Midbrain (tissue), 1 donor: ENCODE measurements at places on chromosomes 7 and 10.

GRCh38 chr10:132560241-132560731, 22.7 kb downstream of the INPP5A start:
- no peak for DNase-seq

DNA sequence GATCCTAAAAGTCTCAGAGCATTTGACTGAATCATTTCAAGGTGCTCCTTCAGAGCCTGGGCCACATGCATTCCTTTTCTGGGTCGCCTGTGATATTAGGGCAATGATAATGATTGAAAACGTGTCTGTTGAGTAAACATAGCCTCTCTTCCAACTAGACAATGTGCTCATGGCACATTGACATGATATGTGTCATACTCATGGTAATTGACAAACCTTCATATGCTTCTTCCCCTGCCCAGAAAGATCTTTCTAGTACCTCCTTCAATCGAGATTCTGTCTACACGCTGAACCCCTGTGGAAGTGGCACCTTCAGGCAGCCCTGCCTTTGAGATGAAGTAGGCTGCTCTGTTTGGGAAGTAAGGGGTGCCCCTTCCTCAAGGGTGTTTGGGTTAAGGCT, 98.9 kb upstream of the TCF7L2 start:
- no peak for DNase-seq

DNA sequence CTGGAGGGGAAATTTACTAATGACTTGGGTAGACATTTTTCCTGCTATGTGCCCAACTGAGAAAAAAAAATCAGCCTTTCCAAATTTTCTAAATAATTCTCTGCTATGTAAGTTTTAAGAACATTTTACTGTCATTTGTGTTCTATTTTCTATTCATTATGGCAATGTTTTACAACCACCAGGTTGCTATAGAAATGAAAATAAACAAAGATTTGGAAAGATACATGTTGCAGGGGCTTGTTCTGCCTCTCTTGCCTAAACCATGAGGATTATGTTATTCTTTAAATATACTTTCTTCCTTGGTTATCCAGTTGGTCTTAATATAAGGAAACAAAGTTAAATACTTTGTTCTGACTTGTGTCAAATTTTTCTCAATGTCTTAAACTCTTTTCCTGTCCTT, 257.2 kb downstream of the TWIST1 start:
- DNase-seq, result no peak

DNA sequence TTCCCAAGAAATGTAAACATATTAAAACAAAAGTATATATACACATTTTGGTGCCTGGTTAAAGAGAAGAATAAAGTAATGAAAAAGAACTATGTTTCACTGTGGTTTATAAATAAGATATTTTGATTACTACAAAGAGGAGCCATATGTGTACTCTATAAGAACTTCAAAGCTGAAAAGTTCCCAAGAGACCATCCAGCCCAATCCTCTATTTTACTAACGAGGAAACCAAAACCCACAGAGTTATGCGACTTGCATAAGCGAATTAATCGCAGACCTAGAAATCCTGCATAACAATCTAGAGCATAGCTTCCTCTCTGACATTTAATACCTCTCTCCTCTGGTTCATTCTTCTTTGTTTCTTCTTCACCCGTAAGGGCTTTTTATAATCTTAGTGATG, 937.1 kb downstream of the CNTNAP2 start:
- DNase-seq, result no peak

GRCh38 chr10:17240096-17240495, 12.1 kb downstream of the VIM start:
- no peak for DNase-seq

DNA sequence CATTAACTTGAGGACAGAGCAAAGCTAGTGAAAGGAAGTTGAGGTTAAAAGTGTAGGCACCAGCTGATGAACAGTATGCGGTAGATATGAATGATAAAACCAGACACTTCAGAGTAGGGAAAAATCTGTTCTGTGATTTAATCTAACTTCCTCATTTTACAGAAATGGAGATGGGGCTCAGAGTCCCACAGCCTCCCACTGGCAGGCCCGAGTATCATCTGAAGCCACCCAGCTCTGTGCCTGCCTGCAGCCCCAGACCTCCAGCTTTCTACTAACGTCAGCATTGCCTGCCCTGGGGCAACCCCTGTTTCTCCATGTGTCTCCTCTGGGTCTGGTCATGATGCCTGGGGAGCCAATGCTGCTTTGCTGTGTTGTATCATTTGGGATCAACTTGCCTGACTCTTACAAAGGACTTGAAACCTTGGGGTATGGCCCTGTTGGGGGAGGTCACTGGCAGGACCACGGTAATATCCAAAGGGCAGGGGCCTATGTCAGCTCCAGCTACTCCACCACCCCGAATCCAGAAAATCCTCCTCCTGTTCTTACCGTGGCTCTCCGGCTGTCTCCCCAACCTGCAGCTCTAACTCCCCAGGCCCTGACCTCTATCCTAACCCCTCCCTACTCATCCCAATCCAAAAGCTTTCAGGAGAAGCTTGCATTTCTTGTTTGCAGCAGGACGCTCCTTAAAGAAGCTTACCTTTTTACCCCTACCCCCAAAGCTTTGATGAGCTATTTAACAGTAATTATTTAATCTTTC, 56.2 kb upstream of the NPY start:
- DNase-seq, result no peak

DNA sequence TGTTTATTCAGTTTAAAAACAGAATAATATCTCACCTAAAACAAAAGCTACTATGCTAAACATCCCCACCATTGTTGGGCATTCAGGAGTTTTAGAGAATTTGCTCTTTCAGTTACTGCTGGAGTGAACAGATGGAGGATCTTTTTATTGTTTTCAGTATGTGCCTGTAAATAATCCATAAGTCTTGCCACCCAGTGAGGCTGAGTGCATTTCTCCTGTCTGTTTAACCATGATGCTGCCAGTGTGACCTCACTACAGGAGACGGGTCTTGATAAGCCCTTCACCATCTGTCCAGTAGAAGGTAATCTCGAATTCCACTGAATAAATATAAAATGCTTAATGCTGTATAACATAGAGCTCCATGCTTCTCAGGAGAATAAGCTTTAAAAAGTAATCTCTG, 430.9 kb downstream of the POM121L12 start:
- DNase-seq, result no peak

DNA sequence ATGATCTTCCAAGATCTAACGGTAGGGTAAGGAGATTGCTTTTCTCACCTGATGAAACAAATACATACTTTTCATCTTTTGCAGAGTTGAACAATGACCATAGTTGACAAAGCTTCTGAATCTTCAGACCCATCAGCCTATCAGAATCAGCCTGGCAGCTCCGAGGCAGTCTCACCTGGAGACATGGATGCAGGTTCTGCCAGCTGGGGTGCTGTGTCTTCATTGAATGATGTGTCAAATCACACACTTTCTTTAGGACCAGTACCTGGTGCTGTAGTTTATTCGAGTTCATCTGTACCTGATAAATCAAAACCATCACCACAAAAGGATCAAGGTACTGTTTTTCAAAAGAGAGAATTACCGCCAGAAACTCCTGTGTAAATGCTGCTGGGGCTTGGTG, 79.9 kb downstream of the ANKRD61 start:
- no peak for DNase-seq

GRCh38 chr10:8144496-8144895, 90.0 kb downstream of the GATA3 start:
- no peak for DNase-seq

GRCh38 chr7:111871283-111871682, 309.0 kb upstream of the IMMP2L start:
- DNase-seq, result no peak

DNA sequence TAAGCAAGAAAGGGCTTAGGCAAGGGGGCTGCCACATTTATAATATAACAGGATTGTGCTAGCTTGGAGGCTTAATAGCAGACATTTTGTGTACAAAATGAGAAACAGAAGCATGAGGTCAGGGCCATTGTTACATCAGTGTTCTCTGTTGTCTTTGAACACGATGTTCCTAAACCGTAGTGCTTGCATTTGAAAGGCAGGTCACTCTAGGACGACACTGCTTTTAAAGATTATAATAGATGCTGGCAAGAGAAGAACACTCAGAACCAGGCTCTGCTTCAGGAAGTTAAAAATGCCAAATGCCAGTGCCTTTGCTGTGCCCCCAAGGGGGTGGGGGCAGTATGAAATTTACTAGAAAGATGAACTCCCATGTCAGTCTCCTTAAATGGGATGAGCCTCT, 91.1 kb downstream of the SORCS3 start:
- peak; percentile 67 for DNase-seq

DNA sequence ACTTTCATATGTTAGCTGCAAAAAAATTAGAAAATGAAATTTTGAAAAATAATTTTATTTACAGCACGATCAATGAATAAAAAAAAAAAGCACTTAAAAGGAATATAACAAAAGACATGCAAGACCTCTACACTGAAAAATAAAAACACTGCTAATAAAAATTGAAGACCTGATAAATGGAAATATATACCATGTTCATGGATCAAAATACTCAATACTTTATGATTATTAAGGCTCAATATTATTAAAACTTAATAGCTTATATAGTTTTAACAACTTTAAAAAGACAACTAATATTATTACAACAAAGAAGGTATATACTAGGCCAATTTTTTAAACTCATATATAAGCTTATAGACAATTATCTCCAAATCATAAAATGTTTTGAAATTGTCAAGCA, 143.0 kb downstream of the GFRA1 start:
- no peak for DNase-seq

DNA sequence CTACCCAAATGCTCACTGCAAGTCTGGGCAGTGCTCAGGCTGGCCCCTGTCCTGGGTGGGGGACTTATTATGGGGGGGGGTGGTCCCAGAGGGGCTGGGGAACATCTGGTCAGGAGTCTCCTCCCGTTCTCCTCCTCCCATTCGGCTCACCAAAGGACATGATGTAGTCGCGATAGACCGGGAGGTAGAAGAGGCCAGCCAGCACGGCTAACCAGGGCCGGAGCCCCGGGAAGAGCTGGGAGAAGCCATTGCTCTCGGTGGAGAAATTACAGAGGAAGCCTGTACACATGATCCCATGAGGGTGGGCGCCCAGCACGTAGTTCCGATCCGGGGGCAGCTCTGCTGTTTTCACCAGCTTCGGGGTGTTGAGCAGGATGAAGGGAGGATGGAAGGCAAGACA, 2.4 kb downstream of the MOGAT3 start:
- no peak for DNase-seq

DNA sequence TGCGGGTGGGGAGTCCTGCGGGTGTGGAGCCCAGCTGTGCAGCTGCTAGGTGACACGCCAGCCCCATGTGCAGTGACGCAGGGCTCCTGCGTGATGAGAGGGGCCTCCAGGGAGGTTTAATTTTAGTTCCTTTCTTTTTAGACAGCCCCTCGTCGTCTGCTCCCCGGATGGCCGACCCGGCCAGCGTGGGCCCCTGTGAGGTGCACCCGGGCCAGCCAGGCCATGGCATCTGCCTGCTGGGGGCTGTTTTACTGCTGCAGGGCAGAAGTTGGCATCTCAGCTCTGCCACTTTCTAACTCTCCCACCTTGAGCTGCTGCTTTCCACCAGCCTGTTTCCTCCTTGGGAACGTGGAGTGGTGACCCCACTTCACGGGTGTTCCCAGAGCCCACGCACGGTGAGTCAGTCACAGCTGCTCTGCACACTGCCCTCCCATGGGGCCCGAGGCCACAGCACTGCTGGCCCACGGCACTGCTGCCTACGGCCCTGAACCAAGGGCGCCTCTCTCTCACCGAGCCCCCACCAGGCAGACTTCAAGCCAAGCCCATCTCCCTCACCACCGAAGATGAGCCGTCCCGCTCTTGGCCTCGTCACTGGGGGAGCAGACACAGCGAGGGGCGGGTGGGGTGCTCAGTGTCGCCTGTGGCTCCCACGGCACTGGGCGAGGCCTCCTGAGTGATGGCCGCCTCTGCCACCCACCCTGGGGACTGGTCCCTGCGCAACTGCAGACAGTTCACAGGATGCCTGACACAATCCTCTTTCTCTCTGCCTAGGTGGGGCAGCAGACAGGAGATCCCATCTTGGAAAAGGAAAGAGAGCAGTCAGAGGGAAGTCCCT, 21.3 kb downstream of the CYP2W1 start:
- DNase-seq, result no peak

GRCh38 chr7:103704701-103705100, 258.7 kb upstream of the SLC26A5 start:
- no peak for DNase-seq

DNA sequence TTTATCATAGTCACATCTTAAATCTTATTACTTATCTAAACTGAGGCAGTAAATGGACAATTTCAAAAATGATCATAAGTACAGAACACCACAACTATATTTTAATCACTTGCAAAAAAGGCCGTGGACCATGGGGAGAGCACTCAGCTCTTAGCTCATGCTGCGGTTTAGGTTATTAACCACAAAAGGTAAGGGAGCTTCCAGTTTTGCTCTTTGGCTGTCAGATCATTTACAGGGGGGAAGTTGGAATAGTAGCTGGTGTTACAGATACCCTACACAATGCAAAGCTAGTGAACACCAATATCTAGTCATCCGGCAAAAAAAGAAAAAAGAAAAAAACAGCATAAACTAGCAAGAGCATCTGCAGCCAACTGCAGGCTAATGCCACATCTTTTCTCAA, 147.0 kb downstream of the BBS9 start:
- no peak for DNase-seq

DNA sequence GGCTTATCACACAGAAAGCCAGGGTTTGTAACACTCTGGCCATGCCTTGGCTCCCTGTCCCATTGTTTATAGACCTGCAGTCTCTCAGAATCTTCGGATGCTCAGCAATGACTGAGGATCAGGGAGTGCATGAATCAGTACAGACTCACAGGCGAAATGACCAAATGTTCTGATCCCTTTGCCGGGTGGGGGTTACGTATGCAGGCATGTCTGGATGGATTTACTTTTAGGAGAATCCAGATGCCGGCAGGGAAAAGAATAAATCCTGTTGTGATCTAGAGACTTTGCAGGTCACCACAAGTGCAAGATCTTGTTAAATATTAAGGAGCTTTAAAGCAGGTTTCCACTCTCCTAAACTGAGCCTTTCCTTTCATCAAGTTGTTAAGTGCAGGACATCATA, 149.5 kb downstream of the SFMBT2 start:
- no peak for DNase-seq

- no peak for DNase-seq
Observed at GRCh38 chr10:98400482-98400881, 14.5 kb downstream of the PYROXD2 start.

GRCh38 chr7:143223784-143224183, 1.9 kb downstream of the TAS2R40 start:
- DNase-seq, result no peak

GRCh38 chr10:119290301-119291048, 83.1 kb downstream of the GRK5 start:
- DNase-seq, result no peak

DNA sequence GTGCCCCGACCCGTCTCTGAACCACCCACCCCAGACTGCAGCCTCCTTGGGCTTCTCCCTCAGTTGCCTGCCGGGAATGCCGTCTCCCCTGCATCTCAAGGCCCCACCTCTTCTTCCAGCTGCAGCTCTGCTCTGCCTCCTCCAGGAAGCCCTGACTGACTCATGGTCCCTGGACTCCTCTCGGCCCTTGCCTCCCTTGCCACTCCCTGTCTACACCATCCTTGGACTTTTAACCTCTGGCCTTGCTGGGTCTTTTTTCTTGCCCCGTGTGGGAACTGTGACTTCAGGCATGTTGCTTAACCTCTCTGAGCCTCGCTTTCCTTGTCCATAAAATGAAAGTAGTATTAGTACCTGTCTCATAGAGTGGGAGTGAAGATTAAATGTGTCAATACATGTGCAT, 56.3 kb downstream of the C10orf105 start:
- DNase-seq, result no peak
